ENCODE measurements at places on chromosomes 3 and 15. TPM values are rescaled to one million over a fixed set of nuclear protein-coding genes. Genes with fewer than 3 reads are reported as not detected.

The CHST2 gene
- 0.84 TPM for polyA plus RNA-seq

The CDHR4 gene
- not detected for polyA plus RNA-seq

The PLA2G4E gene
- polyA plus RNA-seq: 0.01 TPM

The MOBP gene
- not detected for polyA plus RNA-seq

The RAD51 gene
- 0.36 TPM for polyA plus RNA-seq

The ALDH1L1 gene
- 27.2 TPM for polyA plus RNA-seq

- H3K4me3 ChIP-seq: no peak overlapping the region
- no peak for DNase-seq
- H3K4me1 ChIP-seq: peaks cover 3% of the 10 kb centered on the region
Observed at GRCh38 chr3:197730200-197730599, 6.5 kb downstream of the RUBCN start.

- H3K27me3 ChIP-seq: no peaks in the 10 kb centered on the region
- no peaks in the 10 kb centered on the region for H3K36me3 ChIP-seq
- peaks cover 17% of the 10 kb centered on the region for H3K4me1 ChIP-seq
Observed at GRCh38 chr3:107684431-107684925, 161.7 kb downstream of the BBX start.

DNA sequence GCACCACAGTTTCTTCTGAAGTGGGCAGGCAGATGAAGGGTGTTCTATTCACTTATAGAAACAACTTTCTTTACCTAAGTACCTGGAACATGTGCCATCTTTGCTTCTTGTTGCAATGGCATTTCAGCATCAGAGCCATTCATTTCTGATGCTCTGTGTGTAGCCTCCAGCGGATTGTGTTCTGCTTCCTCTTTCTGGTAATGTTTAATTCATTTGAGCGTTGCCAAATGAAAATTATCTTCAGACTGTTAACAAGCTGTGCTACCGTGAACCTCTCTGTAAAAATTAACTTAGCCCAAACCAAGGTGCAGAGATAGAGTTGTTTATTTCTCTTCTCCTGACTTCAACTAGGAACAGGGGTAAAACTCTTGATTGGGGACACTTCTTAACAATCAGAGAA is 302.0 kb downstream of the EDEM1 start:
- no peaks in the 10 kb centered on the region for H3K27me3 ChIP-seq
- H3K4me1 ChIP-seq: no peaks in the 10 kb centered on the region
- no peak for DNase-seq
- no peak overlapping the region for H3K27ac ChIP-seq
- no peaks in the 10 kb centered on the region for H3K36me3 ChIP-seq

- no peak overlapping the region for H3K4me3 ChIP-seq
- no peak overlapping the region for H3K27ac ChIP-seq
- DNase-seq: no peak
- H3K4me1 ChIP-seq: peaks cover 3% of the 10 kb centered on the region
- no peaks in the 10 kb centered on the region for H3K27me3 ChIP-seq
Observed at GRCh38 chr15:62854420-62855084, 188.0 kb upstream of the TPM1 start.

GRCh38 chr3:69120879-69121464 is 1.4 kb downstream of the LMOD3 start:
- H3K27me3 ChIP-seq: no peaks in the 10 kb centered on the region
- peak overlapping the region; percentile 22 for H3K4me3 ChIP-seq
- peak; percentile 57 for DNase-seq
- no peaks in the 10 kb centered on the region for H3K36me3 ChIP-seq
- H3K27ac ChIP-seq: peak overlapping the region; percentile 83
- H3K4me1 ChIP-seq: peaks cover 4% of the 10 kb centered on the region

- H3K4me1 ChIP-seq: no peaks in the 10 kb centered on the region
- H3K27ac ChIP-seq: no peak overlapping the region
- no peaks in the 10 kb centered on the region for H3K27me3 ChIP-seq
- no peaks in the 10 kb centered on the region for H3K36me3 ChIP-seq
Observed at GRCh38 chr3:4972652-4973643, 6.3 kb upstream of the BHLHE40 start.

- no peaks in the 10 kb centered on the region for H3K36me3 ChIP-seq
- no peak overlapping the region for H3K27ac ChIP-seq
- no peak overlapping the region for H3K4me3 ChIP-seq
- no peaks in the 10 kb centered on the region for H3K27me3 ChIP-seq
Observed at GRCh38 chr15:88312941-88313579, 56.5 kb upstream of the NTRK3 start.

- no peaks in the 10 kb centered on the region for H3K27me3 ChIP-seq
- no peak for DNase-seq
- H3K4me1 ChIP-seq: no peaks in the 10 kb centered on the region
- H3K36me3 ChIP-seq: no peaks in the 10 kb centered on the region
Observed at GRCh38 chr3:335240-335639, 138.7 kb downstream of the CHL1 start.

- peaks cover 3% of the 10 kb centered on the region for H3K4me1 ChIP-seq
- no peaks in the 10 kb centered on the region for H3K36me3 ChIP-seq
- H3K4me3 ChIP-seq: no peak overlapping the region
- DNase-seq: no peak
- no peaks in the 10 kb centered on the region for H3K27me3 ChIP-seq
Observed at GRCh38 chr3:197320582-197320981, 22.2 kb upstream of the DLG1 start.

- no peaks in the 10 kb centered on the region for H3K4me1 ChIP-seq
- peak overlapping the region; percentile 43 for H3K27ac ChIP-seq
- no peaks in the 10 kb centered on the region for H3K27me3 ChIP-seq
- H3K36me3 ChIP-seq: peaks cover 4% of the 10 kb centered on the region
Observed at GRCh38 chr15:101242160-101242998, 9.5 kb downstream of the CHSY1 start.
